CD4-positive, alpha-beta T cell treated with Interleukin-15 for 1 hour (primary cell): ENCODE measurements at places on chromosomes 3 and 15.

DNA sequence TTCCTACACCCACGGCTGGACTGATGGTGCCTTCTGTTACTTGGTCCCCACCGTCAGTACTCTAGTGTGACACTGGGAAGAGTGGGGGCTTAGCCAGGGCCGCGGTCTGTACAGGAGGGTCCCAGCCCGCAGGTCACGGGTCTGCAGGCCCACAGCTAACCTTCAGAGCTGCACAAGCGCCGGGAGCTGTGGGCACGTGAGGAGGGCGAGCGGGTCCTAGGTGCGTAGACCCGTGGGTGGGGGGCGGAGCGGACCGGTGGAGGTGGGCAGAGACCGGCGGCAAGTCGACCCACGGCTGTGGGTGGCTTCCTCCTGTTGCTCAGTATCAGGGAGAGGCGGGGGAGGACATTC lies 1.2 kb downstream of the TNFAIP8L3 start:
- no peak for DNase-seq

DNA sequence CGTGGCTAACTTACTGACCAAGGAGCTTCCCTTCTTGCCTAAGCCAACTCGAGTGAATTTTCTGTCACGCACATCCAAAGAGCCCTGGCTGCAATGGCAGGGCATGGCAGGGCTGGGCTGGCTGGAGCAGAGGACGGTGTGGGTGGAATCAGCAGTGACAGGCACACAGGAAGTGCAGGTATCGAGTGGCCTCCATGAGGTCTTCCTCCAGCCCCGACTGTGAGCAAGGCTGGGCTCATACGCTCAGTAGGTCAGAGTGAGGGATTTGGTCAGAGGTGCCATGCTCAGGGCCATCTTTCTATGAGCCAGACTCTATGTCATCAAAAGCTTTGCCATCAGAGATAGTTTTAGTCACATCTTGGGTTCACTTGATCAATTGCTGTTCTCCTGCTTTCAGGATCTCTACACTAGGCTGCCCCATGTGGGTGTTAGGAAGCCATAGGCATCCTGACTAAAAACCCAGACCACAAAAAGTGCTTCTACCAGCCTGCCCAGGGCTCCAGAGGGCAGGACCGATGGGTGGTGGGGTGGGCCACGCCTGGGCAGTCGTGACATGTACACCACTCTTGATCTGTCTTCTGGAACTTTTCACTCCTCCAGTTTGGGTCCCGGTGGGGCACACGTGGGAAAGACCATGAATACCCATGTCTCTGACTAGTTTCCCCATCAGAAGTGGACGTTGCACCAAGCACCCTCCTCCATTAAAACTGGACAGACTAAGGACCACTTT lies 22.6 kb upstream of the COMMD4 start:
- no peak for DNase-seq

DNA sequence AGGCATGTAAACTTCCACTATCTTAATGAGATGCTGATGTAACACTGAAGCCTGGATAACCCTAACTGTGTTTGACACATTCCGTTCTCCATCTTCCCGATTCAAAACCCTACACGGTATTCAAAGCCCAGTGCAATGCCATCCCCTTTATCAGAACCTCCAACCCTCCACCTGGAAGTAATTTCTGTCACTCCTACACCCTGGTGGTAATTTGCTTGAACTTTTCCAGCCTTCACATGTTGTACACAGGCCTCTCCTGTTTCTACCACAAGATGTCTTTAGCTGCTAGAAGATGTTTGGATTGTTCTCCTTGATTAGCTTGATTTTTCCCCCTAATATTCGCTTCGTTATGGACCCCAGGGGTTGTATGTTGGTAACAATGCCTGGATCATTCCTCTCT lies 208.9 kb downstream of the CHST2 start:
- no peak for DNase-seq

DNA sequence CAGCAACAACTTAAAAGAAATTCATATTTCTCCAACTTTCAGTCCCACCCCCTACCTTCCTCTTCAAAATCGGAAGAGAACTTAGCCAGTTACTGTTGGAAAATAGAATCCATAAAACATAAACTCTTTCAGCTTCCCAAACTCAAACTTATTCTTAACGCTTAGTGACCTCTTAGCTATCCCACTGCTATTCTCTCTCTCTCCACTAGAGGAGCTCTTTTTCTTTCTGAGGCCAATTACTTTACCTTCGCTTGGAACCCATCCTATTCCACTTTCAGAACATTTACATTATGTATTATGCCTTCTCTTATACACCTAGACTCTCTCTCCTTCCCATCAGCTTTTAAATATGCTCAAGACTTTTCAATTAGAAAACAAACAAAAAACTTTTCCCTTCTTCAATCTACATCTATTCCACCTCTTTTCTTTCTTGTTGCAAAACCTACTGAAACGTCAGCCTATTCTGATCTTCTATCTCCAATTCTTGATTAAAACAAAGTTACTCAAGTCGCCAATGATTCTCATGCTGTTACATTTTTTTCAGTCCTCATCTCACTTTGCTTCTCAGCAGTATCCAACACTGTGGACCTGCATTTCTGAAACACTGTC lies 13.4 kb upstream of the GHSR start:
- no peak for DNase-seq

DNA sequence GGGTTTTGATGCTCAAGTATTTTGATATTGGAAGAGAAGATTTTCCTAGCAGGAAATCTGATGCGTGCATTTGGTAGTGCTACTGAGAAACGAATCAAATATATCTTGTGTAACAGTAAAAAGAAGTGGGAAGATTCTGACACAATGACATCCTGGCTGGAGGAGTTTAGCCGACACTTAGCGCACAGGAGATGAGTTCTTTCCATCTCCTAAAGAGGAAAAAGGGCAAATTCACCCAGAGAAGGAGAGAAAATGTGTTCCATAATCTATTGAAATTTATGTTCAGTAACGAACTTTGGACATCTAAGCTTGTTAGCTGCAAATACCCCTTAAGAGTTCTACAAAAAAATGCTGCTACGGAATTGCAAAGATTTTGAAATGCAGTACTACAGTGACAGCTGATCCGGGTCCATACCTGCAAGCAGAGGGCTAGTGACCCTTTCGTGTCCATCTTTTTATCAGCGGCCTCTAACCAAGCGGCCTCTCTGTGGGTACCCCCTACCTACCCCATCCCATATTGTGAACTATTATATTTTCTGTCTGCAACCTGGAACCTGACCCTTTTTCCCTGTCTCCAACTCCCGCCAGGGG lies 971 bp downstream of the CPOX start:
- DNase-seq, result no peak

- no peak for DNase-seq
Observed at GRCh38 chr3:73192036-73192738, 130.7 kb downstream of the EBLN2 start.

DNA sequence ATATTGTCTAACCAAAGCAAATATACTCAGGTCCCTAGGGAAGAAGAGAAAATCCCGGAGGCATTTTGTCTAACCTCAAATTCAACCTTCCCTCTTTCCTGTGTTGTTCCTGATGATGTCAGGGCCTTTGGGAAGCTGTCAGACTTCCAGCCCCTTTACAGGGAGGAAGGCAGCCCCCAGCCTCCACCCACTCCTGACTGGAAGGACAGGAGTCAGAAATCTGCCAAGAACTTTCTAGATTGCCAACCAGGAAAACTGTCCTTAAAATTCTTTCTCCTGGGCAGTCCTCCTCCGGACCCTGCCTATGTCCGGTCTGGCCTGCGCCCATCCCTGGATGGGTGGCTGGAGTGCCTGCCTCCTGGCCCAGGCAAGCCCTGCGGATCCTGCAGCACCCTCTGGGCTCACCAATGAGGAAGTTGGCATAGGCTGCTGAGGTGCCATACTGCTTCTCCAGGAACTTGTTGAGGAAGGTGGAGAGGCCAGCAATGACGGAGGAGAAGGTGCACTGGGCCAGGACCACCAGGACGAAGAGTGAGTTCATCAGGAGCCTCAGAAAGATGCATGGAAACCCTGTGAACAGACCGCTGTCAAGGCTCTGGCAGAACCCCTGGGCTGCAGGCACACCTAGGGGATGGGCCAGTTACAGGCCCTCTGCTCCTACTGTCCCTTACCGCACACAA lies 52.6 kb upstream of the RAB6B start:
- DNase-seq, result no peak
